ENCODE measurements at places on chromosomes 12 and 14.

GRCh38 chr14:85464135-85464895, 65.6 kb upstream of the FLRT2 start:
- DNase-seq, result no peak

DNA sequence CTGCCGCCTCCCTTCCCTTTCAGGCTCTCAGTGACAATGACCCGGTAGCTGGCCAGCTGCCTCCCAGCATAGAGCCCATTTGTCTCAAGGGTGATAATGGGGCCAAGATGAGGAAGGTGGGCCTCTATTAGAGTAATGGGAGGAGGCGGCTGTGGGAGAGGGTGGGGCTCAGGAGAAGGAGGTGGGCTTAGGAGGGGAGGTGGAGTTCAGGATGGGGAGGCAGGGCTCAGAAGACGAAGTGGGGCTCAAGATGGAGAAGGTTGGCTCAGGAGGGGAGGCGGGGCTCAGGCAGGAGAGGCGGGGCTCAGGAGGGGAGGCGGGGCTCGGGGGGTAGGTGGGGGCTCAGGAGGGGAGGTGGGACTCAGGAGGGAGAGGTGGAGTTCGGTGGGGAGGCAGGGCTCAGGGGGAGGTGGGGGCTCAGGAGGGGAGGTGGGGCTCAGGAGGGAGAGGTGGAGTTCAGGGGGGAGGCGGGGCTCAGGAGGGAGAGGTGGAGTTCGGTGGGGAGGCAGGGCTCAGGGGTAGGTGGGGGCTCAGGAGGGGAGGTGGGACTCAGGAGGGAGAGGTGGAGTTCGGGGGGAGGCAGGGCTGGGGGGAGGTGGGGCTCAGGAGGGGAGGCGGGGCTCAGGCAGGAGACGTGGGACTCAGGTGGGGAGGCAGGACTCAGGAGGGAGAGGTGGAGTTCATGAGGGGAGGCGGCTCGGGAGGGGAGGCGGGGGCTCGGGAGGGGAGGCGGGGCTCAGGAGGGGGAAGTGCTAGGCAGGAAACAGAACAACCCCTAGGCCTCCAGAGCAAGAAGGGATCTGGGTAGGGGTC, 36.8 kb downstream of the IQSEC3 start:
- no peak for DNase-seq

DNA sequence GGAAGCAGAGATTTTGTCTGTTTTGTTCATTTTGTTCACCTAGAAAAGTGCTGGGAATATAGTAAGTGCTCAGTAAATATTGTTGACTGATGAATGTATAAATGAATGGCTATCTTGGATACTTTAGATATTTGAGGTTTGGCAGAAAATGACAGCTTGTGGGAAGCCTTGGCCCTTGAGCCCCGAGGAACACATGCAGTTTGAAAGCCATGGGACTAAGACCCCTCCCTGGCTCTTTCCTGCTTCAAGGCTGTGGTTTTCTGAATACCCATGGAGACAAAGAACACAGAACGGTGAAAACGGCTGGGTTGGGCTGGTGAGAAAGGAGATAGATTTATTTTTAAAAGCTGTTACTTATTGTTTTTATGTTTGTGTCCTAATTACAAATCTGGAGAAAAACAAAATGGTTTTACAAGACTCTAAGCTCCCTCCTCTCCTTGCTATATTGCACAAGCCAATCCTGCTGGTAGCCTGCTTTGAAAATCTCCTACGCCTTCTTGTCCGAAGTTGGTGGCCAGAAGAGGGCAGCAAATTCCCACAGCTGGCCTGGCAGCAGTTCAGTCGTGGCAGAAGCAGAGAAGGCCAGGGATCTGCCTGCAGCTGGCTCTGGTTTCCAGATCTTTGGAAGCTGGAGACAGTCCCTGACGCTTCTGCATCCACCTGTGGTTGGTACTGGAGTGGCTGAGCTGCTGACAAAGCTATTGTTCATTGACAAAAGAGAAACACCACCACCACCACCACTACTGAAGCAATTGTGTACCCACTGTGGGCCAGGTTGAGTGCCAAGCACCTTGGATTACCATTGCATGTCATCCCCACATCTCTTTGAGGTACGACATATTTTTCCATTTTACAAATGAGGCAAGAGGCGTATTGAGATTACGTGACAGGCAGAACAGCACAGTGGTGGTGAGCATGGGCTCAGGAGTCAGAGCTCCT, 5.2 kb upstream of the KRT85 start:
- peak; percentile 67 for DNase-seq

DNA sequence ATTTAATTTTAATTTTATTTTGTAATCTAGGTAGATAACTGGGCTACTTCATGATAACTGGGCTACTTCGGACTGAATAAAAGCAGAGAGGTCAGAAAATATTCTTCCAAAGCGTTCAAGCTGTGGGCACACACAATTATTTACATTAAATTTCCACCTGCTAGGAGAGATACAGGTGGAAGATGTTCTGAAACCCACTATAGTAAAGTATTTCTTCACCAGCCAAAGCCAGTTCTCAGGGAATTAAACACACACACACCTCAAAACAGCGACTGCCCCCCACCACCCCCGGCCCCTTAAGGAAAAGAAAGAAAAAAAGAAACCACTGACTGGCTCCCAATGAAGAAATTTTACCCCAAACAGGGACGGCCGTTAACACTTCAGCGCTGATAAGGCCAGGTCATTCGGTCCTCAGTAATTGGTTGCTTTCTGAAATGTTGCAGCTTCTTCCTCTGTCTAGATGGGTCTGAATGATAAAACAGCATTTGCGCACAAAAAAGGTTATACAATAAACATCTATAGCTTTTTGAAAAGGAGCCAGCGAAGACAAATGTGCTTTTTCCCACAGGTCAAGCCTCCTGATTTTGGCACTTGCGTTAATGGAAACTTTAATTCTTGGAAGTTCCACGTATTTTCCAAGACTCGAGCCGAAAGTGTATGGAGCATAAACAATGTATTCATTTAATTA, 771 bp upstream of the KCNJ8 start:
- no peak for DNase-seq

- peak; percentile 51 for DNase-seq
These were observed 68.6 kb upstream of the MAX start for GRCh38 chr14:65170768-65171507.
